Astrocyte (in vitro differentiated cells and primary cell): ENCODE measurements at places on chromosomes 1 and 21. TPM values are rescaled to one million over a fixed set of nuclear protein-coding genes. Genes with fewer than 3 reads are reported as not detected.

SLAMF6 gene
- total RNA-seq = not detected in 2 replicates

DNA sequence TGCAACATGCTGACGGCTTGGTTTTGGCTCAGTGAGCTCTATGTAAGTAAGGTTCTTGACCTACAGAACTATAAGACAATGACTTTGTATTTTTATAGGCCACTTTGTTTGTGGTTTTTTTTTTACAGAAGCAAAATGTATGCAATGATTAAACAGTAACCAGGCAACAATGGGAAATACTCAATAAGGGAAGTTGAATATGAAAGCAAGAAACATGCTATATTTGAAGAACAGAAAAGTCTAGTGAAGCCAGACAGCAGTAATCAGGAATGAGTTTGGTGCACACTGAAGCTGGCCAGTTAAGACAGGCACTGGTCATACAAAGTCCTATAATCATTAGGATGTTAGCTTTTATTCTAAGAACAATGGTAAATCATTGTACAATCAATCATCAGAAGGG is 1926.8 kb downstream of the NCAM2 start:
- no peak for DNase-seq
- H3K36me3 ChIP-seq = no peaks in the 10 kb centered on the region

FCAMR gene
- total RNA-seq = not detected in 2 replicates

DNA sequence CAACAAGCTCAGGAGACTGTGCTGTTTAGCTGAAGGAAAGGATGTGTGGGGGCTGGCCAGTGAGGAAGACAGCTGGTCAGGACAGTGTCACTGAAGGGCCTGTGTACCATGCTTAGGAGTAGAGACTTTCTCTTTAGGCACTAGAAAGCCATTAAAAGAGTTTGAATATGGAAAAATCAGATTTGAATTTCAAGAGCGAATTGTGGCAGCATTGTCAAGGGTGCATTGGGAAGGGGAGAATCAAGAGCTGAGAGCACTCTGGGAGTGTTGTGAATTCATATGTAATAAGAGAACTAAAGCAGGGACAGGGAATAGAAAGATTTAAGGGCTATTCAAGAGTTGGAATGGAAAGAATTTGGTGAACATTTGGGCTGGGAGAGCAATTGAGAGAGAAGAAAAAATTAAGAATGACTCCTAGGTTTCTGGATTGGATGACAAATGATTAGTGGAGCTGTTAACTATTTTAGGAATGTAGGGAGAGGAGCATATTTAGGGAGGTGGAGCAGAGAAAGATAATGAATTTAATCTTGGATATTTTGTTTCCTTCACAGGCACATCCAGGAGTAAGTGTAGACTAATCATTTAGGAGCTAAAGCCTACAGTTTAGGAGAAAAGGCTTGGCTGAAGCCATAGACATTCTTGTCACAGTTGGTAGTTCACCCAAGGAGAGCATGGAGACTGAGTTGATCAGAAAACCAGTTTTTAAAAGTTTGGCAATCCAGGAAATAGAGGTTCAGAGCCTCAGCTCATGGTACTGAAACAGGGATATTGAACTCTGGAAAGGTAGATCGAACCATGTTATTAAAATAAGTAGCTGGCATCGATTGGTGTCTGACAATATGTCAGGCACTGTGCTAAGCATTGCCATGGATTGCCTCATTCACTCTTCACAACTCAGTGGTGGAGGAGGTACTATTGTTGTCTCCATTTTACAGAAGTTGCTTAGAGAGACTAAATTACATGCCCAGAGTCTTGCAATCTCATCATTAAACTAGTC is 23.1 kb upstream of the TOR3A start:
- DNase-seq = peak; percentile 55
- H3K4me3 ChIP-seq = no peak overlapping the region
- peaks cover 5% of the 10 kb centered on the region for H3K4me1 ChIP-seq

KCND3 gene
- total RNA-seq = 0.43 TPM in 2 replicates

DNA sequence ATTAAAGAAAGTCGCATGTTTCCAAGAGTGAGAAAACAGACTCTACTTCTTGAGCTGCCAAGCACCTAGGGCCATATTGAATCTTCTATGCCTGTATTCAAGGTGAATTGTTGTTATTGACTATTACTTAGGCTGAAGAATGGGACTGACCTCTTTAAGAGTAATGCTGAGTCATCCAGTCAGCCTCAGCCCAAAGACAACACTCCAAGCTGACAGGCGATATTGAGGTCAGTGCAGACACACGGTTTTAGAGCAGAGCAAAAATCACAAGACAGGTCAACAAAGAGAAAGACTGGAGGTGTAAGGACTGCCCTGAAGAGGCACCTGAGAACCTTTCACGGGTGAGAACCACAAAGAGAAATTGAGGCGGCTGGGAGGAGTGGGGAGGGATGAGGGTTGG is 146.9 kb downstream of the MIS18A start:
- H3K4me1 ChIP-seq = peaks cover 8% of the 10 kb centered on the region
- H3K4me3 ChIP-seq = no peak overlapping the region
- no peaks in the 10 kb centered on the region for H3K27me3 ChIP-seq
- no peaks in the 10 kb centered on the region for H3K36me3 ChIP-seq
- DNase-seq = peak; percentile 23
- H3K27ac ChIP-seq = no peak overlapping the region

DNA sequence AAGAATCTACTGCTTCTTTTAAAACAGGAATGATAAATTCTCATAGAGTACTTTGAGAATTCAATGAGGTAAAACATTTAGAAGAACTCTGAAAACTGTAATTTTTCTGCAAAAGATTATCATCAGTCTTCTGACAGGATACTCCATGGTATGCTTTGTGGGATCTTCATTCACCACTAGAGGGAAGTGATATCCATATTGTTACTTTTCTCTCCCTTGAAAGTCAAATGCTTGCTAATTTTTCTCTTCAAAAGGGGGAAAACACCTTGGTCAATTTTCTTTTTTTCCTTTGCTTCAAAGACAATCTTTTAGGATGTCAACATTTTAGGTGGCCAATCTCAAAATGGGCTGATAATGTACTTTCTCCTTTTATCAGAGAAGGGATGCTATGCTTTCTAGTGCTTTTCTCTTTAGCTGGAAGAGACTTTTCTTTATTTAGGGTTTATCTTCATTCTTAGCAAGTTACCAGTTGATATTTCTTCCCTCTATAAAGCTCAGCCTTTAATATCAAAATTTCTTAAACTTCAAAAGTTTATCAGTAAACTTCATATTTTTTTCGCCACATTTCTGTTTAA is 95.5 kb downstream of the NEGR1 start:
- no peak overlapping the region for H3K27ac ChIP-seq
- no peak overlapping the region for H3K4me3 ChIP-seq
- H3K36me3 ChIP-seq = no peaks in the 10 kb centered on the region
- H3K4me1 ChIP-seq = no peaks in the 10 kb centered on the region

DNA sequence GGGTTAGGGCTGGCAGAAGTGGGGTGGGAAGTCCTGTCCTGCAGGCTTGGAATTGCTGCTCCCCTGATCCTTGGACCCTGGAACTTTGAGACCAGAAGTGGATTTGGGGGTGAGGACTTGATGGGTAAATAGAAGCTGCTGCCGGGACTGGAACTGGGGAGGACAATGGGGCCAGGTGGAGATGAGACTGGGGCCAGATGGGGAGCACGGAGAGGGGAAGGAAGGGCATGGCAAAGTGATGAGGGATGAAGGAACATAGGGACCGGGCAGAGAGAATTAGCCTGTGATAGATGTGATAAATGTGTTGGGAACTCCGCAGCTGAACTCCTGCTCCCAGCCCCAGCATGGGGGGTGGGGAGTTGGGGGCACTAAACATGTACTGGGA is 637 bp downstream of the NHLH1 start:
- H3K27me3 ChIP-seq = no peaks in the 10 kb centered on the region
- H3K27ac ChIP-seq = no peak overlapping the region
- H3K4me1 ChIP-seq = no peaks in the 10 kb centered on the region
- H3K36me3 ChIP-seq = no peaks in the 10 kb centered on the region
- H3K4me3 ChIP-seq = no peak overlapping the region

DNA sequence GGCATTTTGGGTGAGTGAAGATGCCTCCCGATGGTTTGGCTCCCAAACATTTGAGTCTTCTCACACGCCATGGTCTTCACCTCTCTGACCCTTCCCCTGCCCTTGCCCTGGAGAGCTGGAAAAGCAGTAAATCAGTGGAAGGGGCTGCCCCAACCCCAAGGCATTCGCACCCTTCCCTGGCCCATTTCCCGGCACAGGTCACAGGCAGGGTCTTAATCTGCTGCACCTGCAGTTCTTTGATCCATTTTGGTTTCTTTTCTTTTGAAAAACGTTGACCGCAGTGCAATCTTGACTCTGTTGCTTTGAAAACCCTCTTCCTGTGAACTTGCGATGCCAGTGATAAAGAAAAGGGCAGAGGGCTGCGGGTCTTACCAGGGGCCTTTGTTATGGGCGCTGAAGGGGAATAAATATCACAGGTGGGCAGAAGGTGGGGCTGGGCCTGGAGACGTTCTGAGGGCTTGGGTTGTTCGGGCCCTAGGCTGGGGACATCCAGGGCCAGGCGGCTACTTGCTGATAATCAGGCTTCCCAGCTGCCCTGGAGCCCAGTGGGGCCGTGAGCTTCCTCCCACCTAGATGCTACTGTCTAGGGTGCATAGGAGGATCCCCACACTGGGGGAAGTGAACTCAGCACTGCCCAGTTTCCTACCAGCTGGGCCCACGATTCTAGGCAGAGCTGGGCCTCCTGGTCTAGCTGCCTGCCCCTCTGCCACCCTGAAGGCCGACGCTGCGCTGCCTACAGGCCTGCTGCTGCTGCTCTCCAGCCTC is 38.6 kb upstream of the EPS8L3 start:
- H3K36me3 ChIP-seq = no peaks in the 10 kb centered on the region
- no peak overlapping the region for H3K27ac ChIP-seq

DNA sequence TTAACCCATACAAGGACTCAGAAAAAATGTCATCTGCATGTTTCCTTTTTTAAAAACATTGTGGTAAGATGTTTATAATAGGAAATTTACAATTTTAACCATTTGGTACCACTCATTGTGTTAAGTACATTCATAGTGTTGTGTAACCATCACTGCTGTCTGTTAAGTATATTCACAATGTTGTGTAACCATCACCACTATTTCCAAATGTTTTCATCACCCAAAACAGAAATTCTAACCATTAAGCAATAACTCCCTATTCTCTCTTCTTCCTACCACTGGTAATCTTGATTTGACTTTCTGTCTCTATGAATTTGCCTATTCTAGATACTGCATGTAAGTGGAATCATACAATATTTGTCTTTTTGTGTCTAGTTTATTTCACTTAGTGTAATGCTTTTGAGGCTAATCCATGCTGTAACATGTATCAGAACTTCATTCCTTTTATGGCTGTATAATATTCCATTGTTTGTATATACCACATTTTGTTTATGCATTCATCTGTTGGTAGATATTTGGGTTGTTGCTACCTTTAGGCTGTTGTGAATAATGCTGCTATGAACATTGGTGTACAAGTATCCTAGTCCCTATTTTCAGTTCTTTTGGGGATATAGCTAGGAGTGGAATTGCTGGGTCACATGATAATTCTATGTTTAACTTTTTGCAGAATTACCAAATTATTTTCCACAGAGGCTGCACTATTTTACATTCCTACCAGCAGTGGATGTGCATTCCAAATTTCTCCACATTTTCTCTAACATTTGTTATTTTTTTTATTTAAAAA is 14.1 kb downstream of the HIPK1 start:
- H3K4me1 ChIP-seq = peaks cover 4% of the 10 kb centered on the region
- H3K4me3 ChIP-seq = no peak overlapping the region
- H3K27me3 ChIP-seq = no peaks in the 10 kb centered on the region
- H3K36me3 ChIP-seq = peaks cover 11% of the 10 kb centered on the region
- no peak overlapping the region for H3K27ac ChIP-seq
